Natural killer cell treated with Interleukin-12 subunit alpha and Interleukin-12 subunit beta and Interleukin-15 and Interleukin-18, amount 100 ng/mL, for 72 hours (primary cell): ENCODE measurements at places on chromosomes 11 and 22. TPM values are rescaled to one million over a fixed set of nuclear protein-coding genes. Genes with fewer than 3 reads are reported as not detected.

Gene NAALAD2
- total RNA-seq, result not detected

Gene MMP11
- total RNA-seq, result 0.50 TPM

Gene PANX3
- total RNA-seq, result not detected

Gene ASCL2
- 5.3 TPM for total RNA-seq

Gene CLMP
- total RNA-seq, result not detected

GRCh38 chr11:41989823-41990380 is 530.5 kb upstream of the LRRC4C start:
- H3K27me3 ChIP-seq, result no peaks in the 10 kb centered on the region
- H3K4me3 ChIP-seq, result no peak overlapping the region
- DNase-seq, result no peak
- H3K36me3 ChIP-seq, result peaks cover 16% of the 10 kb centered on the region
- H3K27ac ChIP-seq, result no peak overlapping the region

DNA sequence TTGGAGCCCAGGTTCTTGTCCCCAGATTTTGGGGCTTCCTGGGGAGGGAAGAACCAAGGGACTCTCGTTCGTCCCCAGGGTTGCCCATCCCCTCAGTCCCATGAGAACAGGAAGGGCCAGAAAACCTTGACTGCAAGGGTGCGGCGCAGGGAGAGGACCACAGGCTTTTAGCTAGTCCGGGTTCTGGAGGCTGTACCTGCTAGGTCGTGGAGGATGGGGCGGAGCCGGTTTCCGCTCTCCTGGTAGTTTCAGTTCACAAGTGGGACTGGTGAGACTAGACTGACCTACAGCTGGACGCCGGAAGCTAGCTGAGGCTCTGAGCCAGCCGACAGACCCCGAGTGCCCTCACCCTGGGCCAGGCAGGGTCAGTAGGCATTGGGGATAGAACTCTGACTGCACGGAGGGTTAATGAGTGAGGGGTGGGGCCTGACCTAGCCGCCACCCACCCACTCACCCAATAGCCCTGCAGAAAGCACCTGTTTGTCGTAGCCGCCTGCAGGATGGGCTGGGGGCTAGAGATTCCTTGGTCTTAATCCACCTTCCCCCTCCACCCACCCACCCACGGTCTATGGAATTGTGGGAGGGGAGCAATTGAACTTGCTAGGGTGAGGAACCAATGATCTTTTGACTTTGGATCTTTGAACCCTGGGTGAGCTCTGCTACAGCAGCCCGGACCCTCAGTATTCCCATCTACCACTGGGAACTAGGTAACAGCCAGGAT is 1.5 kb downstream of the MAFF start:
- no peaks in the 10 kb centered on the region for H3K36me3 ChIP-seq
- peak overlapping the region; percentile 64 for H3K27ac ChIP-seq
- no peak for DNase-seq

GRCh38 chr22:26486394-26486793 is 2.7 kb downstream of the SRRD start:
- peaks cover 37% of the 10 kb centered on the region for H3K4me1 ChIP-seq
- DNase-seq, result no peak
- H3K27me3 ChIP-seq, result no peaks in the 10 kb centered on the region
- peak overlapping the region; percentile 15 for H3K4me3 ChIP-seq

DNA sequence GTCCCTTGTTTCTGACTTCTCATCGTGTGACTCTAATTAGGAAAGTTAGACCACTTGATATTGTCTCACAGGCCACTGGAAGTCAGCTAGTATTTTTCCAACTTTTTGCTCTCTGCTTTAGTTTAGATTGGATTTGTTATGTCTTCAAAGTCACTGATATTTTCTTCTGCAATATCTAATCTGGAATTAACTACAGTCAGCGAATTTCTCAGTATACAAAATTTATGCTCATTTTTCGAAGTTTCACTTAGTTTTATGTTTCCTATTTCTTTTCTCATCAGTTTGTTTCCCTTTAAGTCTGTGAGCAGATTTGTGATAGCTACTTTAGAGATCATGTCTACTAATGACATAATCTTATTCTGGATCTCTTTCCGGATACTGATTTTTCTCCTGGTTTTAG is 1027.2 kb upstream of the CNTN5 start:
- no peak overlapping the region for H3K27ac ChIP-seq
- H3K36me3 ChIP-seq, result peaks cover 10% of the 10 kb centered on the region
- H3K27me3 ChIP-seq, result no peaks in the 10 kb centered on the region
- H3K4me1 ChIP-seq, result no peaks in the 10 kb centered on the region
- no peak for DNase-seq
- no peak overlapping the region for H3K4me3 ChIP-seq

- H3K36me3 ChIP-seq, result no peaks in the 10 kb centered on the region
- no peak overlapping the region for H3K4me3 ChIP-seq
- no peak for DNase-seq
- H3K4me1 ChIP-seq, result no peaks in the 10 kb centered on the region
- no peak overlapping the region for H3K27ac ChIP-seq
Measured at GRCh38 chr11:84130646-84131427, 844.7 kb upstream of the CCDC90B start.

DNA sequence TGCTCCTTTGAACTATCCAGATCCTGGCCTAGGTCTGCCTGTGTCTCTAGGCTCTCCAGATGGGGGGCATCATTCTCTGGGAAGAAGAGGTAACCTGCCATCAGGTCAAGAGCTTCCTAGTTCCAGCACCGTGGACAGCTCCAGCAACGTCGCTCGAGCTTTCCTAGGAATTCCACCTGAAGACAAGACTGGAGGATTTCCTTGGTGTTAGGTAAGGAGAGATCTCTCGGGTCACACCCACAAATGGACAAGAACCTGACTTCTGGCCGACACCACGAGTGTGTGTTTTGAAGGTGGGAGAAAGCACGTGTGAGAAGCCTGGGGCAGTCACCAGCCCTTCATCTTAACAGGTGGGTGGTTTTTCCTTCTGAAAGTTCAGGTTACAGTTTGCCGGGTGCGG is 1.2 kb downstream of the PRG3 start:
- no peak overlapping the region for H3K27ac ChIP-seq
- H3K4me3 ChIP-seq, result no peak overlapping the region
- no peaks in the 10 kb centered on the region for H3K36me3 ChIP-seq
- H3K4me1 ChIP-seq, result no peaks in the 10 kb centered on the region
- DNase-seq, result no peak

GRCh38 chr11:46445920-46446771 is 54.6 kb upstream of the CHRM4 start:
- no peak overlapping the region for H3K4me3 ChIP-seq
- peaks cover 4% of the 10 kb centered on the region for H3K36me3 ChIP-seq
- H3K4me1 ChIP-seq, result peaks cover 18% of the 10 kb centered on the region
- DNase-seq, result no peak

DNA sequence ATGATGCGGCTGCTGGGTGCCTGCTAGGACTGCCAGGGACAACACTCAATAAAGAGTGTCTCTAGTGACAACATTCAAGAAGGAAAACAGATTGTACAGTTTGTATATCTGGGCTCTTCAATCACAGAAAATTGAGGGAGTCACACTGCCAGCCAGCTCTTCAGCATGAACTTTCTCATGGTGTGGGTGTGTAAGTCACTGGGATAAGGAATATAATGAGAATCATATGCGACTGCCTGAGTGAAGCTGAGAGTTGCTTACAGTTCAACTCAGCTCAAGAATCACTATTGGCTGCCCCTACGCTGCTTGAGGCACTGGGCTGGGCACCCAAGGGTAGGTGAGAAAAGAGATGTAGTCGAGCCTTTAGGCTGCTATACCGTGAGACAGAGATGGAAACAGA is 328.1 kb upstream of the PITPNB start:
- no peak for DNase-seq
- no peak overlapping the region for H3K4me3 ChIP-seq
- H3K27me3 ChIP-seq, result peaks cover 28% of the 10 kb centered on the region
- no peaks in the 10 kb centered on the region for H3K4me1 ChIP-seq
